ENCODE measurements at places on chromosomes 2 and 18. TPM values are rescaled to one million over a fixed set of nuclear protein-coding genes. Genes with fewer than 3 reads are reported as not detected.
A peak's percentile ranks its signal among the peaks of the same experiment; 100 is the strongest.

DNA sequence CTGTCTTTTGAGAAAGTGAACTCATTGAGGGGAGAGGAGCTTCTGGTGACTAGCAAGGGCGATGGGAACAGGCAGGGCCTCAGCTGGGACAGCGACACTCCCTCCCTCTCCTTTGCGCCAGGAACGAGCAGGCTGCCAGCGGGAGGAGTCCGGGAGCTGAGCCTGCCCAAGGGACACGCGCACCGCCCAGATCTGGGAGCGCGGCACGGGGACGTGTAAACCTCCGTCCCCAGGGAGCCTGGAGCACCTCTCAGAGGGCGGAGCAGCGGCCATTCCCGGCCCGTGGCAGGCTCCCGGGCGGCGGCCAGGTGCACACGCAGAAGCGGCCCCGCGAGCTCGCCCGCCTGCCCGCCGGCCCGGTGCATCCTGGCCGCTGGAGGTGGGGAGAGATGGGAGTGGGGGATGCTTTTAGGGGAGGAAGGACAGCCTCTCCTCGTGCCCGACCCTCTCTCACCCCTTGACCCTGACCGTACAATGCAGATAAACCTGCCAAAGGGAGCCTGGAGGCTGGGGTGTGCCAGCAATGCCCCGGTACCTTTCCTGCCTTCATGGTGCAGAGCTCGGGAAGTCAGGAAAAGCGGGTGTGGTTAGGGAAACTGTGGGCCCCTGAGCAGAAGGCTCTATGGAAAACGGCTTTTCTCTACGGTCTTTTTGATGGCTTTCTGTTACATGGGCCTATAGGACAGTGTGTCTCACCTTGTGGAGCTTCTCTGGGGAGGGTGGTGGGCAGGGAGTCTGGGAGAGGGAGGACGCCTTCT lies 2.2 kb downstream of the AQP4 start:
- peak; percentile 77 for DNase-seq

- no peak for DNase-seq
Observed at GRCh38 chr2:554444-554843, 122.8 kb downstream of the TMEM18 start.

GRCh38 chr2:60707750-60708371 lies 48.2 kb upstream of the PAPOLG start:
- no peak for DNase-seq

GRCh38 chr18:58860747-58861231 lies 3.9 kb upstream of the ZNF532 start:
- no peak for DNase-seq

DNA sequence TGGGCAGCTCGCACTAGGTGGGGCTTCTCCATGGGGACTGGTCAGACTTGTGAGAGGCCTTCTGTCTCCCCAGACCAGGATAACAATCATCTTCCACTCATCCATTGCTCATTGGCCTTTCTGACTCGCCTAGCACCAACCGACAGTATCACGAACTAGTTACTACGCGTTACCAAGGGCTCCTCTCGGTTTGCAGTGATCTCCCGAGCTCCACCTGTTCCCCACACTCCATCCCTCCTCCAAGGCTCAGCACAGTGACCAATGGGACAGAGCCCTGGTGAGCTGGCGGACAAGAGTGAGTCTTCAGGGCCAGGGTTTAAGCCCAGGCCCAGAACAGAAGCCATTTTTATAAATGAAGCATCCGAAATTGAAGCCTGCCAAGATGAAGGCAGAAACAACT lies 42.8 kb upstream of the SMAD7 start:
- no peak for DNase-seq

DNA sequence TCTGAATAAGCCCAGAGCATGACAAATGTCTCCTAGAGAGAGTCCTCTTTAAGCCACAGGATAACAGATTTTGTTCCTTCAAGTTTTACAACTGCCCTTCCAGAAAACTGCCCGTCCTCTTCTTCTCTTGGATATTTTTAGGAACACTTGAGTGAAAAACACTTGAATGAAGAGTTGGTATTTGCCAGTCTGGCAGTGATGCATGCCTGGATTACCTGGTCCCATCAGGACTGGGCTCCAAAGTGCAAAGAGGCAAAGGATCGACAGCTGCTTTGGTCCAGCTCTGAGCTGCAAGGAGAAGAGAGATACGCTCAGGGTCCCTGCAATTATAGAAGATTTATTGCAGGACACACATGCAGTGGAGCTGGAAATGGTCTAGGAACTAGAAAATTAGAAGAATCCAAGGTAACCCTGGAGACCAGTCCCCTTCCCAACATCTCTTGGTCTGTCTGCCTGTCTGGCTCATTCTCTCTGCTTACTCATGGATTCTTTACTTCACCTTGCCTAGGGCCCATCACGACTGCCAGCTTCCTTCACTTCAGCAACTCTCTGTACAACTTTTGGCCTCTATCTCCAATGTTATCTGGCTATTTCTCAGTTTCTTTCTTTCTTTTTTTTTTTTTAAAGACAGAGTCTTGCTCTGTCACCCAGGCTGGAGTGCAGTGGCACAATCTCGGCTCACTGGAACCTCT lies 112.1 kb upstream of the SIX2 start:
- DNase-seq = no peak

DNA sequence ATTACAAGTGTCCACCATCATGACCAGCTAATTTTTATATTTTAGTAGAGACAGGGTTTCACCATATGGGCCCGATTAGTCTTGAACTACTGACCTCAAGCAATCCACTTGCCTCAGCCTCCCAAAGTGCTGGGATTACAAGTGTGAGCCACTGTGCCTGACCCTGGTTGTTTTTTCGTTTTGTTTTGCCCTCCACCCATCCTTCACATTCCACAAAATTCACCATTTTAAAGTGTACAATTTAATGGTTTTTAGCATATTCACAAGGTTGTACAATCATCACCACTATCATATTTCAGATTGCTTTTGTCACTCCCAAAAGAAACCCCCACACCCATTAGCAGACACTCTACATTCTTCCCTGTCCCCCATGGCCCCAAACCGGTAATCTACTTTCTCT lies 215.0 kb downstream of the TPGS2 start:
- DNase-seq = no peak

- no peak for DNase-seq
Observed at GRCh38 chr2:207767461-207768167, 2.1 kb downstream of the FZD5 start.

GRCh38 chr2:194214192-194214591 lies 1442.8 kb upstream of the SLC39A10 start:
- no peak for DNase-seq

- no peak for DNase-seq
Observed at GRCh38 chr2:62760555-62760954, 55.0 kb downstream of the EHBP1 start.

The CRYGB gene
- not detected for total RNA-seq

The CCDC68 gene
- total RNA-seq = 4.1 TPM

The LOXL3 gene
- 2.8 TPM for total RNA-seq

The FAM124B gene
- total RNA-seq = 1.9 TPM

The HOXD12 gene
- not detected for total RNA-seq

The TXNDC2 gene
- not detected for total RNA-seq

The ATP8B1 gene
- total RNA-seq = 9.3 TPM

Data from cardiac septum (tissue), 1 donor.